ENCODE measurements at places on chromosomes 6 and 20.
A peak's percentile ranks its signal among the peaks of the same experiment; 100 is the strongest.

DNA sequence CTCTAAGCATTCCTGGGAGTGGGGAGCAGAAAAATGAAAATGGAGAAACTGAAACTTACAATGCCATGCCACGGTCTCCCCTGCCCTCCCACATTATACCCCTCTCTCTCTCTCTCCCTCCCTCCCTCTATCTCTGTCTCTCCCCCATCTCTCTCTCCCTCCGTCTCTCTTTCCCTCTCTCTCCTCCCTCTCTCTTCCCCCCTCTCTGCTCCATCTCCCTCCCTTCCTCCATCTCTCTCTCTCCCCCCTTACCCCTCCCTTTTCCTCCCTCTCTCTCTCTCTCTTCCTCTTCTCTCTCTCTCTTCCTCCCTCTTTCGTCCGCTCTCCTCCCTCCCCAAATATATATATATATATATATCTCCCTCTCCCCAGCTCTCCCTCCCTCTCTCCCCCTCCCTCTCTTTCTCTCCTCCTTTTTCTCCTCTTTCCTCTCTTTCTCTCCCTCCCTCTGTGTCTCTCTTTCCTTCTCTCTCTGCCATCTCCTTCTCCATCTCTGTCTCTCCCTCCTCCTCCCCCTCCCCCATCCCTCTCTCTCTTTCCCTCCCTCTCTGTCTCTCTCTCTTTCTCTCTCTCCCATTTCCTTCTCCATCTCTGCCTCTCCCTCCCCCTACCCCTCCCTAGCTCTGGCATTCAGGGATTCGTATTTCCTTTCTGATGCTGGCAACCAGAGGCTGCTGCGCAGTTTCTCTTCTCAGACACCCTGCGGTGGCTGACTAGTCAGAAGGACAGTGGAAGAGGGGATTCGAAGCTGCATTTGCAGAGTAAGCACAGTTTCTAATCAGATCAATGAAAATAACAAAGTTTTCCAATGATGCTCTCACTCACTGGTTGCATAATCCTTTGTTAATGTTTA lies 13.9 kb upstream of the VAPB start:
- DNase-seq, result no peak

DNA sequence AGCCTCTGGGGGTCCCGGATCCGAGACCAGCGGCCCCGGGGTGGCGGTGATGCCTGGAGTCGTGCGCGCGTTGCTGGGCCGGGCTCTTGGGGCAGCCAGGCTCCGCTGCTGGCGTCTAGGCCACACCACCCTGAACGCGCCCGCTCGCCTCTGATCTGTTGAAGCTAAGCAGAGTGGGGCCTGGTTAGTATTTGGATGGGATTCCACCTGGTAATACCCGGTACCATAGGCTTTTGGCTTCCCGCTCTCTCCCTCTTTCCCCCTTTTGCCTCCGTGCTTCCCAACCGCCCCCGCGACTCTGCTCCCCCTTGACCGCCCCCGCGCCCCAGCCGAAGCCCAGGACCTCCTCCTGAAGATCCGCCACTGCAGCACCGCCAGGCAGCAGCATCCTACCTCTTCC lies 1383.5 kb upstream of the DEFB115 start:
- DNase-seq, result no peak

GRCh38 chr20:39960522-39961428 lies 728.3 kb downstream of the MAFB start:
- peak; percentile 30 for DNase-seq

DNA sequence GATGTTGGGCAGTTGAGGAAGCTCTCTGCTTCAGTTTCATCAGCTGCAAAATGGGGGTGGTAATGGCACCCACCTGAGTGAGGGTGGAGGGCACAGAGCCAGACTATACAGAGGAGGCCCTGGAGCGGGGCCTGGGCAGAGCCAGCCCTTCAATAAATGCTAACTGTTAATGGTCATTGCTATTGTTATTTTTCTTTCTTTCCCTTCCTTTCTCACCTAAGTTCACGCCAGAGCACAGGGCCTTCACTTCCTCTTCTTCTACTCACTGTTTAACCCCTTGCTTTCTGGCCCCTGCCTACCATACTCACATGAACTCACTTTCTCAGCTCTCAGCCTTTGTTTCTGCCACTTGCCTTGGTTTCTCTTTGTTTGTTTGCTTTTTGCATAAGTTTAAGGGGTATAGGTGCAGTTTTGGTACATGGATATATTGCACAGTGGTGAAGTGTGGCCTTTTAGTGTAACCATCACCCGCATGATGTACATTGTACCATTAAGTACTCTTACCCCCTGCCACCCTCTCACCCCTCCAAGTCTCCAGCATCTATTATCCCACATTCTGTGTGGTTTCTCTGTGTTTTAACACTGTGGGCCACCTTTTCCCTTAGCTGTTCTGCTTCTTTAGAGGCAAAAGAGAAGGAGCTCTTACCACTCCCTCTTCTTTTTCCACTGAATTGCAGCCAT lies 7.5 kb upstream of the RREB1 start:
- no peak for DNase-seq

DNA sequence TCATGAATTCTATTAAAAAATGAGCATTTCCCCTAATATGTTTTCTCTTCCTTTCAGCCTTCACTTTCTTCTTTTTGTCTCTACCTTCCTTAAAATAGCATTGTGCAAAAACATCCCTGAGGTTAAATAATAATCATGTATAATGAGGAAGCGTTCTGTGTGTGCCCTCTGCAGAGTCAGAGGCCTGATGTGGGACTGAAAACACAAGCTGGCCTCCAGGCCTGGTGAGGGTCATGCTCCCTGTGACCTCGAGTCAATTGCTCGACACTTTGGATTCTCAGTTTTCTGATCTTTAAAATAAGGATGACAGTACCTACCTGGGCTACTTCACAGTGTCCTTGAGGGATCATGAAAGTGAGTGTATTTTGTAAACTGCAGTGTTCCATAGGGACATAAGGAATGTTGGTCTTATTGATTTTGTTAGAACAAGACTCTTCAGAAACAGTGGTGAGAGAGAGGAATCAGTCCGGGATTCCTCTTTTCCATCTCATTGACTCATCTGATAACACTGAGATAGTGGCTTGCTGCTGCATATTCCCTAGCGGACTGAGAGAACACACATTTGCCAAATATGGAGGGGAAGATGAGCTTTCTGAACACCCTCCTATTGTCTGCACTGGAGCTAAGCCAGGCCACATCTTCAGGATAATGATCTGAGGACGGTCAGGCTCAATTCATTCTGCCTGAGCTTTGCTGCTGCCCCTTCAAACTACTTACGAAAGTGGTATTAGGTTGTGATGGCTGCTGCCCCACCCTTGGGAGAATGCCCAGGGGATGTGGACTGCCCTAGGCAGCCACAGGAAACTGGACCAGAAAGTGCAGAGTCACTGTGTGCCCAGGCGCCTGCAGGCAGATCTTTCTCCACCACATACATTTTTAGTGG lies 39.6 kb upstream of the PDE7B start:
- no peak for DNase-seq

- DNase-seq, result no peak
Observed at GRCh38 chr6:119653329-119653728, 303.8 kb upstream of the MAN1A1 start.

GRCh38 chr6:81894788-81895271 lies 142.3 kb upstream of the TENT5A start:
- DNase-seq, result peak; percentile 100

Data from pons (tissue), 1 donor.